Stimulated activated CD4-positive, alpha-beta T cell treated with anti-CD3 and anti-CD28 coated beads, Interleukin-2, amount 100 ng/mL, for 4 hours (primary cell): ENCODE measurements at places on chromosomes 4 and X.

DNA sequence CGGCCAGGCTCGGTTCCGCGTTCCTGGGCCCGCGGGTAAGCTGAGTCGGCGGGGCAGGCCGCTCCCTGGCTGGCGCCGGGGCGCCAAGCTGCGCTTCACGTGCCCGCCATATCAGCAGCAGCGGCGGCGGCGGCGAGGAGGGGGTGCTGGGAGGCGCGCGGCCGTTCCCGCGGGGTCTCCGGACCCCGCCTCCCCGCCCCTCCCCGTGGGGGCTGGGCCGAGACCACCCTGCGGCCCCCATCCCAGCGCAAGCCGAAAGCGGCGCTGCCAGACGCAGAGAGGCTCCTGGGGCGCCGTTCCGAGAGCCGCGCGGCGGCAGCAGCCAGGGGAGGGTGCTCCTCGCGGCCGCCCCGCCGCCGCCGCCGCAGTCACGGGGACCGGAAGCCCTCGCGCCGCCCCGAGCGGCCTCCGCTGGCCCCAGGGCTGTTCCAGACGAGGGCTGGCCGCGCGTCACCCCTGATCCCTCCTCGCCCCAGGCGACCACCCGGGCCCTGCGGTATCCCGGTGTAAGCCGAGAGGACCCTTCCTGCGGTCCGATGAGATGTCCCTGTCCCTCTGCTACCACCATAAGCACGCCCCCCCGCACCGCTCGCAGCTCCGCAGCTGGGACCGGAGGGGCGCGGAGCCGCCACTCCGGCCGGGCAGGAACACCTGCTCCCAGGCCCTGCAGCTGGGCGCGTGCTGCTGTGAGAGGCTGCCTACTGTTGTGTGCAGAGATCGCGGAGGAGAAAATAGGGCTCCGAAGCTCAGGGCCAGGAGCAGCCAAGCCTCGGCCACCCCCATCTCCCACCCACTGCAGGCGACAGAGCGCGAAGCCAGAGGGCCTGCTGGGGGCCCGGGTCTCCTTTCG, 7.5 kb upstream of the BCOR start:
- DNase-seq = no peak

GRCh38 chr4:106614441-106614840, 245.9 kb upstream of the GIMD1 start:
- no peak for DNase-seq

- no peak for DNase-seq
Observed at GRCh38 chrX:153755136-153755535, 8.9 kb upstream of the PLXNB3 start.

GRCh38 chr4:53653484-53654053, 62.3 kb upstream of the LNX1 start:
- DNase-seq = no peak

- DNase-seq = no peak
Observed at GRCh38 chrX:31199840-31200114, 127.9 kb upstream of the FTHL17 start.
